ENCODE measurements at places on chromosomes 12 and 14.

- DNase-seq = peak; percentile 4
Measured at GRCh38 chr14:94423453-94424056, 29.0 kb downstream of the SERPINA11 start.

DNA sequence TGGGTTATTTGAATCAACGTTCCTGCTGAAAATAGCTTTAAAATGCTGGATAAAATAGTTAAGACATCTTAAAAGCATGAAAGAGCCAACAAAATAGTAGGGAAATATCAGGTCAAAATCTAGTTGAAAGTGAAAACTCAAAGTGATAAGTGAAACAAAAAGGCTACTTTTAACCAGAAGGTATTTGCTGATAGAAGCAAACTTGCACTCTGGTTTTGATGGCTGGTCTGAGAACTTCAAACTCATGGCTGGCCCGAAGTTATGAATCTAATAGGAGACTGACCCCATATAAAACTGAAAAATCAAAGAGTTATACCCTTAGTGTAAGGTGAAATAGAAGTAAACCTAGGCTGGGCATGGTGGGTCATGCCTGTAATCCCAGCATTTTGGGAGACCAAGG, 66.3 kb upstream of the HOXC13 start:
- DNase-seq = no peak

DNA sequence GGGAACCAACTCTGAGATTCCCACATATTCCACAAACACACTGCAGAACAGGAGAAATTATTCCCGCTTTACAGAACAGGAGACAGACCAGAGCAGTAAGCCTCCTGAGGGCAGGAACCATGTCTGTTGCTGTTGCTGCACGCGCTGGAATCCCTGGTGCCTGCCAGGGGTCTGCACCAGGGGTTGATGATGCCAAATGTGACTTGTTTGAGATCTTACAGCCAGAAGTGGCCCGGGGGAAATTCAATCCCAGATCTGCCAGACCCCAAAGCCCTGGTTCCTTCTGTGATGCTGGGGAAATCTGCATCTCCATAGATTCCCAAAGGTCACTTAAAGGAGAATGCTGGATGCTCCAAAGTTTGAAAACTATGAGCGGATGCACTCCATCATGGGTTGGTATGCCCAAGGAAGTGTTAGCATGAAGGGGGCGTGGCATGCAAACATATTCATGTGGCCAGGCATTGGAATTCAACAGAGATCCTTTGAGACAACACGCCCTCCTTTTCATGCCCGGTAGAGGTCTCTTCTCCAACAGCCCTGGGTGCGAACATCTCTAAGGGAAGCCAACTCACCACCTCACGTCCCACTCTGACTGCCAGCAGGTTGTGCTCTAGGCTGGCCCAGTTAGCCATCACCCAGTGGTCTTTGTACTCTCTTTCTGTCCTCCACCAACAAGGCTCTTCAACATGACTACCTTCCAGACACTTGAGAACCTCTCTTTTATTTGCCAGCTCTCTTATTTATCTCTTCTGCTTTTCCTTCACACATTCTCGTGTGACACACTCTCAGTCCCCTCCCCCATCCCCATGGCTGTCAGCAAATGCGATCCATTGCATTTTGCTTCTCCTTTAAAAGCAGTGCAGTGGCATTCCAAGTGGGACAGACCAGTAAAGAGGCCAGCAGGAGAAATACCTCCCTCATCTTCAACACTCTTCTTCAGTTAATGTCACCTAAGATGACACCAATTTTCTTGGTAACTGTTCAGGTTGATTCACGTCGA, 131.3 kb downstream of the ZFP36L1 start:
- no peak for DNase-seq

DNA sequence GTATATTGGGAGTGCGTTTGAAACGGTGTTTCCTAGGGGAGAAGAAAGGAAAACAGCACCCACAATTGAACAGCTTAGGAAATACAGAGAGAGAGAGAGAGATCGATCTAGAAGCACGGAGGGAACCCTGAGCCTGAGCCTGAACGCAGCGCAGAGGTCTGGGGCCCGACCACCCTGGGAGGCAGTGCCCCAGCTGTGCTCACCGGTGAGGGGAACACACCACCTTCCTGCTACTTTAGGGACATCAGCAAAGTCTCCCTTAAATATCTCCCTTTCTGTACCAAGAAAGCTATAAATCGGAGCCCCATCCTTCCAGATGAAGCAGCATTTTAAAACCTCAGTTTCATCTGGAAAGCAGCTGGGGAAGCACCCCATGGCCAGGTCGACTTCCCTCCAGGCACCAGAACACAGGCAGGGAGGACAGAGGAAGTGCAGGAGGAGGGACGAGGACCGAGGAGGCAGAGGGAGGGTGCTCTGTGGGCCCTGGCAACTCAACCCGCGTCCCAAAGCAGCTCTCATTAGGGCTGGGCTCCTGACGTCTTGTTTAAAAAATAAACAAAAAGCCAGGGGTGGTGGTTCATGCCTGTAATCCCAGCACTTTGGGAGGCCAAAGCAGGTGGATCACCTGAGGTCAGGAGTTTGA, 12.2 kb downstream of the RIMBP2 start:
- DNase-seq = no peak

GRCh38 chr12:91492648-91493047, 310.0 kb upstream of the DCN start:
- no peak for DNase-seq

GRCh38 chr14:71698027-71698426, 234.2 kb upstream of the RGS6 start:
- DNase-seq = no peak

DNA sequence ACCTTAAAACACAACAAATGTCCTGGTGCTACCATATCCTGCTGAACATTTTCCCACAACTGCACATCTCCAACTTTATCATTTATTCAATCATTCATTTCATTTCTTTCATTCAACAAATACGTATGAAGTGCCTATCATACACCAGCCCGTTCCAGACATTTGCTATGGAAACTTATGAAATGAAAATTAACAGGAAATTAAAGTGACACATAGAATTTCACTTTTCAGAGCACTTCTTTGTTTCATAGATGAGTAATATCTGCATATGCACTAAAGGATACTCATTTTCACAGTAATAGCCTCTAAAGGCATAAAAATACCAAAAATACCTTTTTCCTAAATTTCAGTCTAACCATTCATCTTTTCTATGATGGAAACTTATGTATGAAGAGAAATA, 12.6 kb downstream of the CNIH1 start:
- no peak for DNase-seq

- no peak for DNase-seq
Measured at GRCh38 chr14:100849115-100849781, 23.3 kb downstream of the MEG3 start.

- no peak for DNase-seq
Measured at GRCh38 chr12:14113031-14113430, 131.6 kb upstream of the GRIN2B start.

DNA sequence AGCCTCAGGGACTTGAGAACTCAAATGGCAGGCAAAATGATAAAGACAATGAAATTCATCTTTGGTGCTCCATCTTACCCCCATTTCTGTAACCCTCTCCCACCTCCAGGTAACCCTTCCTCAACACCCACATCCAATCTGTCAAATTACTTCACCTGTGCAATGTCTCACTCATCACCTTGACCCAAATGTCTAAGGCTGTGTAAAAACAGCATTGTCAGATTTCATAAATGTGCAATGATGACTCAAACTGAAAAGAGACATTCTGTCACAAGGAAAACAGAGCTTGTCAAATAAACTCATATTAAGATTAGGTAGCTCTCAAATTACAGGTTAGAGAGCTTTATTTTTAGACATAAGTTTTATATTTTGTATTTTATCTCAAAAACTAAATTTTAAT, 19.9 kb upstream of the COCH start:
- DNase-seq = no peak

GRCh38 chr14:100091386-100091785, 26.2 kb downstream of the EVL start:
- no peak for DNase-seq

DNA sequence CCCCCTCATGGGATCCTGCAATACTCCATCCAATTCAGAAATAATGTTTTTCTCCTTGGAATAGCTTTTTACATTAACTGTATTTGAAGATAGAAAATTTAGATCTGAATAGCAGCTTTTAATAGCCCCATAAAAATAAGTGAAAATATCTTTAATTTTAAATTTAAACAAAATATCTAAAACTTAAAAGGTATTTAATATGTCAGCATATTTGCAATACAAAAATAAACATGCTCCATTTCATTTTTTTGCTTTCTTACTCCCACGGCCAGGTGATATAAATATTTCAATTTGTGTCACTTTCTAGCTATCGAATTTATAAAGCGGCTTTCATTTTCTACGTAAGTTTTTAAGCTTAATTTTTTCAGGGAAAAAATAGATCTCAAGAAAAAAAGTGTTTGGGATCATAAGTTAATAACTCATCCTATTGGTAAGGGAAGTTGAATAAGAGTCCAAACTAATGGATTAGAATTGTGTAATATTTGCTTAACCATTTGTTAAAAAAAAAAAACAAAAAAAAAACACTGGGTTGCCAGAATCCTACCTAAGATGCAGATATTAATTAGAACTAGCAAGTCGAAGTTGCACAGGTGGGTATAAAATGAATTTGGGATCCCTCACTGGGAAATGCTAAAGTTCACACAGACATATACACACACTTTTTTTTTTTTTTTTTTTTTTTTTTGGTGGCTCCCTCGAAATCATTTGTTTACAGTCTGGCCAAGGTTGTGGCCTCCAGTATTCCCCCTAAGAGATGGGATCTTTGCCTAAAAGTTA, 47.6 kb downstream of the PPP2R5C start:
- DNase-seq = no peak
